ENCODE measurements at places on chromosomes 7 and 10. TPM values are rescaled to one million over a fixed set of nuclear protein-coding genes. Genes with fewer than 3 reads are reported as not detected.
A peak's percentile ranks its signal among the peaks of the same experiment; 100 is the strongest.

- no peak for DNase-seq
Observed at GRCh38 chr10:132461103-132461682, 64.2 kb downstream of the PWWP2B start.

Gene UCMA
- not detected for total RNA-seq

DNA sequence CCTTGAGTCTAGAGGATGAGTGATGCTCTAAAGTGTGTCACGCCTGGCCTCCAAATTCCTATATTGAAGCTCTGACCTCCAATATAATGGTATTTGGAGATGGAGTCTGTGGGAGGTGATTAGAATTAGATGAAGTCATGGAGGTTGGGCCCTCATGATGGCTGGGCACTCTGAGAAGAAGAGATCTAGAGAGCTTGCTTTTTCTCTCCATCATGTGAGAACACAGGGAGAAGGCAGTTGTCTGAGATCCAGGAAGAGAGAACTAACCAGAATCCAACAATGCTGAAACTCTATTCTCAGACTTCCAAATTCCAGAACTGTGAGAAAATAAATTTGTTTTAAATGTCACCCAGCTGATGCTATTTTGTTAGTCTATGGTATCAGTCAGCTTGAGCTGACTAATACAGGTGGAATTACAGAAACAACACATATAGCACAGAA, 15.1 kb downstream of the RNF216 start:
- DNase-seq: no peak

Gene TRRAP
- total RNA-seq: 22.4 TPM

GRCh38 chr7:43749383-43749940, 9.0 kb upstream of the BLVRA start:
- DNase-seq: no peak

Gene PGAM2
- total RNA-seq: 0.14 TPM

Gene USP54
- 5.8 TPM for total RNA-seq

DNA sequence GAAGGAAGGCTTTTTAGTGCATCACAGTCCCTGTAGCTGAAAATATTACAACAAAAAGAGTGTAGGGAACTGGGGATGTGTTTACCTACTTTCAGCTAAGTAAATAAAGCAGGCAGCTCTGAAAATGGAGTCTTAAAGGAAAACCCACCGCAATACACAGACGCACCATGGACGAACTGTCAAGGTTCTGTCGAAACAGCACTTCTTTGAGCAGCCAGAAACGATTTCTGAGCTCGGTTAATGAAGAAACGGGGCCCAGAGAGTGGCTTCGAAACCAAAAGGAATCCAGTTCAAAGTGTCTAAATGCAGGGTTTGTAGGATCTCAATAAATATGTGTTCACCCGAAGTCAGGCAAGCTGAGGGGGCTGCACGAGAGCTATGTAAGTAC, 275.4 kb upstream of the NEBL start:
- no peak for DNase-seq

DNA sequence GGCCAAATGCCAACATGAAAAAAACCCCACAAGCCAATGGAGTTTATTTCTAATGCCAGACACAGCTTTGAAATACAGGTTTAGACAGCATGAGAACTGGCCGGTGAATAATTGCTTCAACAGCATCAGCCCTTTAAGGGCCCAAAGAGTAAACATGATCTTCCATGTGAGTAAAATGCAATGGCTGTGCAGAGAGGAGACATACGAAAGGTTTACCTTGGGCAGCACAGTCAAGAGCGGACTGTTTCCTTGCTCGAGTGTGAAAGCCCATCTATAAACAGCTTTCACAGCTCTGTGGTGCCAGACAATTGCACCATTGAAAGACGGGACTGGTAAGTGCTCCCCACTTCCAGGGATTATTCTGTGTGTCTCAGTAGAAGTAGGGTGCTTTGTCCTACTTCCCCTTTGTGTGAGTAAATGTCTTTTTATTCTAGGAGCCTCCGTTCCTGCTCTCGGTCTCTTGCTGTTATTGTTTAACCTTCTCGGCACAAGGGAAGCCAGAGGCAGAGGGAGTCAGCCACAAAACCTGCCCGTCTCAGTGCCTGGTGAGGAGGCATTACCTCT, 77.8 kb upstream of the KAT6B start:
- DNase-seq: no peak

Gene DIP2C
- total RNA-seq: 5.1 TPM

Gene CLCN1
- not detected for total RNA-seq

Gene HMX3
- not detected for total RNA-seq

Gene TEX36
- not detected for total RNA-seq

GRCh38 chr7:3301449-3301731, 338 bp downstream of the SDK1 start:
- no peak for DNase-seq

DNA sequence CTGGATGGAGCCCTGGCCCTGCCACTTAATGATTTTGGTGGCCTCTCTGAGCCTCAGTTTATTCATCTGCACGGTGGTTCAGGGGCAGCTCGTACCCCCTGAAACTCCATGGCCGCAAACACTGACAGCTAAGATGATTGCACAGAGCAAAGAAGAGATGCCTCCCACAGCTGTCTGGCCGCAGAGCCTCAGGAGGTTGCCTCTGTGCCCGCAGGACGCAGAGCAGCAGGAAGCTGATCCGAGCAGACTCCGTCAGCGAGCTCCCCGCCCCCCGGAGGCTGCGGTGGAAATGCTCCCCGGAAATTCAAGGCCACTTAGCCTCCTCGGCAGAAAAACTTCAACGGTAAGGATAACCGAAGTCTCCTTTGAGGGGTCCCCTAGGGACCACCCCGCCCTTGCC, 30.2 kb upstream of the C10orf53 start:
- DNase-seq: no peak

- no peak for DNase-seq
Observed at GRCh38 chr7:20235288-20235687, 18.1 kb upstream of the MACC1 start.

- peak; percentile 24 for DNase-seq
Observed at GRCh38 chr7:129438839-129439651, 4.8 kb downstream of the STRIP2 start.

Gene IGF2BP3
- 81.2 TPM for total RNA-seq

- no peak for DNase-seq
Observed at GRCh38 chr7:99767662-99768061, 16.3 kb downstream of the CYP3A4 start.

DNA sequence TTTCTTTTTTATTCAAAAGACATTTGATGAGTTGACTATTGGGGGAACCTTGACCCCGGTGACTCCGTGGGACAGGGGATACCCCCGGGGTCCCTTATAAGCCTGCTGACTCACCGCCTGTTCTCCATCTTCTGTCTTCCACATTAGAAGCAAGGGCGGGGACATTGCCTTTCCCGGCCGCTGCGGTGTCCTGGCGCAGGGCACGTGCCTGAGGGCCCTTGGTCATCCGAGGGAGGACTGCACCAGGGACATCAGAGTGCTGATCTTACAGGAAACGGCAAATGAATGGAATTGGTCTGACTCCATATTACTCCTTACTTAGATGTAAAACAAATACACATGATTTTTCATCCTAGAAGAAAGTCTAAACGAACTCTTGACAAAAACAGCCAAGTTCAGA, 170.1 kb downstream of the CUX1 start:
- no peak for DNase-seq

DNA sequence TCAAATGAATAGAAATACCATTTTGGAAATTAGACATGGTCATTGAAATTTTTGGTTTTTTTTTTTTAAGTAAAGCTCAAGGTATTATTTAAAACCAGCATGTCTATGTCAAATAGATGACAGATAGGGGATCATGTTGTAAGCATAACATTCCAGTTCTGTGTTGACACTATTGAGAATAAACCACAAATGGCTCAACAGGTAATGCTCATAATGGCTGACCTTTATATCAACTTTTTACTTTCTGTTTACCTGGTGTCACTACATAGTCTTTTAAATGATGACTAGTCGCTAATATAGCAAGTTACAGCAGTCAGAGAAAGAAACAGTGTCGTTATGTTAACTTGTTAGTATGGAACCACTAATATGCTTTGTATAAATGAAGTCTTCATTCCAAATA, 616.0 kb downstream of the GATA3 start:
- no peak for DNase-seq

- DNase-seq: peak; percentile 3
Observed at GRCh38 chr7:81956520-81956919, 186.7 kb upstream of the HGF start.
